ENCODE measurements at places on chromosomes 7 and 10.
A peak's percentile ranks its signal among the peaks of the same experiment; 100 is the strongest.

- DNase-seq = peak; percentile 35
These were observed 257.1 kb downstream of the GLI3 start for GRCh38 chr7:41979834-41980307.

DNA sequence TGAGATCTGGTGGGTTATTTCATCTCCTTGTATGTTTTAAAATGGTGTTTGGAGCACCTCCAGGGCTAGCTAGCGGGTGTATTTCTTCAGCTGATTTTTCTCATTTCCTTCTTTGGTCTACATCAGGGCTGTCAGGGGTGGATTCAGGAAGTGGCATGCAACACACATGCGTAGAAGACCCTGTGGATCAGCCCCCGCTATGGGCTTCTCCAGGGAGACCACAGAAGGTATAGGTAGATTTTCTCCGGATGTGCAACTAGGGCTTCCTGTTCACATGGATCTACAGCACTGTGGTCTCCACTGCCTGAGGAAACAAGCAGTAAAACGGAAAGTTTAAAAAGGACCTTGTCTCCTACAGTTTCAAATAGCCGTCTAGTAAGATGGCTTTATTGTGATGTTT lies 10.4 kb downstream of the NUB1 start:
- DNase-seq = no peak

GRCh38 chr7:114943530-114943929 lies 21.6 kb downstream of the MDFIC start:
- no peak for DNase-seq

GRCh38 chr7:12907774-12908173 lies 220.3 kb downstream of the ARL4A start:
- no peak for DNase-seq

DNA sequence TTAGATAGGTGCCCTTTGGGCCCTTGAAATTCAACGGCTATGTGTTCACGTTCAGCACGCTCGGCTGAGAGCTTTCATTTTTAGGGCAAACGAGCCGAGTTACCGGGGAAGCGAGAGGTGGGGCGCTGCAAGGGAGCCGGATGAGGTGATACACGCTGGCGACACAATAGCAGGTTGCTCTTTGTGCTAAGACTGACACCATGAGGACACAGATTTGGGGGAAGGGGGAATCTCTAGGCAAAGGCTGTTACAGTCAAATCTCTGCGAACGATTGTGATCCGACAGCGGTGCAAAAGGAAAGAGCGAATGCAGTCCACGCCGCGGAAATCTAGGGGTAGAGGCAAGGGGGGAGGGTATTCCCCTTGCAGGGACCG lies 667 bp downstream of the KLLN start:
- DNase-seq = no peak

GRCh38 chr10:101495324-101495925 lies 92.6 kb downstream of the POLL start:
- no peak for DNase-seq

DNA sequence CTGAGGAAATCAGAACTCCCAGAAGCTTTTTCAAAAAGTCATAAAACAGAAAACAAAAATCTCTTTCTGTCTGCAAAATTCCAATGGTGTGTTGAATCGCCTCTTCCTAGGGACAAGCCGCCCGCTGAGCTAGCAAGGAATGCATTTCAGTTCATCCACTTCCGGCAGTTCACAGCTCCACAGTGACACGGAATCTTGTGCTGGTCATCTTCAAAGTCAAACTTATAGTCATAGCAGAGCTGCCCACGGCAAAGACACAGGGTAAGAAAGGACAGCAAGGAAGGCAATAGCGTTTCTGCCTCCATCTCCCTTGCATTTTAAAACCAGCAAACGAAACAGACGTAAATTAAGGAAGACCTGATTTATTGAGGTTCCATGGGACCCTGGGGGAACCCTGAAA lies 111.2 kb downstream of the GALNT11 start:
- no peak for DNase-seq

GRCh38 chr7:151872531-151873401 lies 4.1 kb downstream of the PRKAG2 start:
- no peak for DNase-seq

- no peak for DNase-seq
These were observed 35.1 kb downstream of the FHIP2A start for GRCh38 chr10:114856544-114857287.

DNA sequence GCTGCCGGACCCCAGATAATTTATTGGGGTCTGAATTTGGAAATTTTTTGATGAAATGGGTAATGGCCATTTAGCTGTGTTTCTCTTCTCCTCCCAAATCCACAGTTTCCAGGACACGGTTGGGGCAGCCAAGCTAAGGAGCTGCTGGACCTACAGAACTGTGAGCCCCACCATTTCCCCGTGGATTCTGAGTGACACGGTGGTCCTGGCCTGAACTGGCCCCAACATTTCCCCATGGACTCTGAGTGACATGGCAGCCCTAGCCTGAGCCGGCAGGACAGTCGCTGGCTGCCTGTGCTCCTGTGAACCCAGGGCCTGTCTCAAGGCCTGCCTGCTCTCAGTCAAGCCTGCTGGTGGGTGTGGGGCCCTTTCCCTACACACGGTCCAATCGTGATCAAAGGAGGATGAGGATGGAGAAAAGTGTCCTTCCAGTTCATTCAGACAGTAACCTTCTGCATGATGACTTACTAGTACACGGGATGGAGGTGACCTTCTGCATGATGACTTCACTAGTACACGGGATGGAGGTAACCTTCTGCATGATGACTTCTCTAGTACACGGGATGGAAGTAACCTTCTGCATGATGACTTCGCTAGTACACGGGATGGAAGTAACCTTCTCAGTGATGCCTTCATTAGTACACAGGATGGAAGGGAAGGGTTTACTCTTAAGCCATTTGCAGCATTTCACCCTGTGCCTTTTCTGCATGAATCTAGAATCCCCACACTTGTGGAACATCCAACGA lies 359.9 kb downstream of the GLRX3 start:
- no peak for DNase-seq

DNA sequence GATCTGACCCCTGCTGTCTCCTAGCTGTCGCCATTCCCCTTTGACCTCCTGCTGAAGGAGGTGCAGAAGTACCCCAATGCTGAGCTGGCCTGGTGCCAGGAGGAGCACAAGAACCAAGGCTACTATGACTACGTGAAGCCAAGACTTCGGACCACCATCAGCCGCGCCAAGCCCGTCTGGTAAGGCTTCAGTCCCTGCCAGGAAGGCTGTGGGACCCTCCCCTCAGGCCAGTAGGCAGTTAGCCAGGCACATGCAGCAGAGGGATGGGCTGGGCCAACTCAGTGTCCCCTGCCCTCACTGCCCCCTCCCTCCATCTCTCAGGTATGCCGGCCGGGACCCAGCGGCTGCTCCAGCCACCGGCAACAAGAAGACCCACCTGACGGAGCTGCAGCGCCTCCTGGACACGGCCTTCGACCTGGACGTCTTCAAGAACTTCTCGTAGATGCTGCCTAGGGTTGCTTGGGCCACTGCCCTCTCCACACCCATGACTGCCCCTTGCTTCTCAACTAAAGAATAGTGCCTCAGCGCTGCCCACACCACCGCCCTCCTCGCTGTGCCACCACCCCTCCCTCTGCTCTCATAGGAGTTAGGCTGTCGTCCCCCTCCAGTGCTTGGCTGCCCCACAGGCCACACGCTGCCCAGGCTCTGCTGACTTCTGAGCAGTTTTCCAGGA lies 41.0 kb upstream of the ZMIZ2 start:
- no peak for DNase-seq

DNA sequence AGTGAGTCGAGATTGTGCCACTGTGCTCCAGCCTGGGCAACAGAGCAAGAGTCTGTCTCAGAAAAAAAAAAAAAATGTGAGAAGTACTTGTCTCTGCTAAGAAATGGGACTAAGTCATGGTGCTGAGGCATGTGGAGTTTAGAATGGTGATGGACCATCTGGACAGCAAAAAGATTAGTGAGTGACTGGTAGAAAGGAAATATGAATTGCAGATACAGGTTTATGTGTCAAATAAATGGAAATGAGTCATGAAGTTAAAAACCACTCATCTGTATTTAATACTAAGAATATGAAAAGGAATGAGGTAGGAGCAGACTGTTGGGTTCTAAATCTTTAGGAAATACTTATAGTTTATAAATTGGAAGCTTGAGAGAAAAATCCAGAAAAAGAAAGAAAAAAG lies 625.7 kb upstream of the ANKRD30A start:
- no peak for DNase-seq

DNA sequence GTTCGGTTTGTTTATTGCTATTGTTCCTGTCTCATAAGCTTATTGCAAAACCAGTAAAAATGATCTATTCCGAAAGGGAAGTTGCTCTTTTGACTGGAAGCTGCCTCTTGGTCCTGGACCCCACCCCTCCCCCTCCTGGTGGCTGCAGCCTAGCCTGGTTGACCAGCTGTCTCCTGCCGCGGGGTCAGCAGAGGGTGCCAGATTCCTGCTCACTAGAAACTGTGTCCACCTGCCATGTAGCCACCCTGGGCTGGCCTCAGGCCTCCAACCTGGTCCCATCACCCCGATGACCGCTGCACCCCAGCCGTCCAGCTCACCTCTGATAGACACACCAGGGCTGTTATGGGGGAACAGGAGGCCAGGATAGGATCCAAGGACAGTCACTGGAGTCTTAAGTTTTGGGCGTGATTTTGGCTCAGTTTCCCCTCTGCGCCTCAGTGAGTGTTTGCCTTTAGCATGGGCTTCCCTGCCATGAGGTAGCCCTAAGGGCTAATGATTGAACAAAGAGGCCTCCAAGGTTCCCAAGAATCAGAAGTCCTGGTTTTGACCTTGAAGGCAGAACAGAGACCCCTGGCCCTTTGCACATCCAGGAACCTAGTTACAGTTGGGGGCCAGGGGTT lies 32.9 kb upstream of the SLF2 start:
- no peak for DNase-seq

- no peak for DNase-seq
These were observed 93.4 kb downstream of the ZNF33B start for GRCh38 chr10:42544945-42545344.

- no peak for DNase-seq
These were observed 103.6 kb downstream of the VIPR2 start for GRCh38 chr7:159040912-159041711.

GRCh38 chr10:118537623-118538022 lies 57.8 kb downstream of the PRLHR start:
- no peak for DNase-seq

DNA sequence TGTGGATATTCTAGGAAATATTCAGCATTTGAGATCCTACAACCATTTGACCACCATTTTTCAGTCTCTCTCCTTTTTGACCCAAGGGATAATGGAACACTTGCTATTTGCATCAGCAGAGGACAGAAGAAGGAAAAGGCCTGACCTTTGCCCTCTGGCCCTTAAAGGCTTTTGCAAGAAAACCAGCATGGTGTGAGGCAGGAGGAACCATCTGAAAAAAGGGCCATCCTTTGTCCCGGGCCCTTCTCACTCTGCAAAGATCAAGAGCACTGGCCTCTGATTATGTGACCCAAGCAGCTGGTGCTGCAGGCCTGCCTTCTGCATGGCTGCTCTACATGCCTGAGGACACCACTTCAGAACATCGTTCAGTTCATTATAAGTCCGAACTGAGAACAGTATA lies 133.3 kb upstream of the STK17A start:
- no peak for DNase-seq

DNA sequence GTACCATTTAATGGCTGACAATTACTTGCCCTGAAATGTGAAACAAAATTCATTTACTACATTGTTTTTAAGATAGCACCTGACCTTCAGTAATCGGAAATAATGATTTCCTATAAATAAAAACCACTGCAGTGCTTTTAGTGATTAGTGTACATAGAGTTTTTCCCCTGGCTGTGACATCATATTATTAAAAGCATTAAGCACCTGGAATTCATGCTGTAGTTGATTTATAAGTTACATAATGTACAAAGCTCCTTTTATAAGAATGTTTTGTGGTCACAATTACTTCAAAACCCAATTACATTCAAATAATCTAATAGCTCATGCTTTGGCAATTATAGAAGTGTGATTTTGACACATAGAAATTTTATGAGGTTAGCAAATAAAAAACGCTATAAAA lies 44.3 kb upstream of the EIF4H start:
- DNase-seq = no peak

GRCh38 chr7:6266699-6267098 lies 5.7 kb downstream of the CYTH3 start:
- no peak for DNase-seq

DNA sequence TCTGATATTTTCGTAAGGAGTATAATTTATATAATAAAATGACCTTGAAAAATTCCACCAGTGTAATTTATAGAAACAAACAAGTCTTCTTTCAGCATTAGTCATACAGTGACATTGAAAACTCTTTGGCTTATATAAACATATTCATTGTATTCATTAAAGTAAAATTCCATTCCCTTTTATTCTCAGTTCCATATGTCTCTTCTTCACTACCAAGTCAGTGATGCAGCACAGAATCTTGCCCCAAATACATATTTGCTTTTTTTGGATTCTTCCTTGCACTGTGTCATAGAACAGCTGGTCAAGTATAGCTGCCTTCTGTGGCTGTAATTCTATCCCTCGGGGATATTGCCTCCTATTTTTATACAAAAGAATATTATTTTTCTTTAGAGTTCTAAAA lies 884.5 kb upstream of the POT1 start:
- DNase-seq = no peak

DNA sequence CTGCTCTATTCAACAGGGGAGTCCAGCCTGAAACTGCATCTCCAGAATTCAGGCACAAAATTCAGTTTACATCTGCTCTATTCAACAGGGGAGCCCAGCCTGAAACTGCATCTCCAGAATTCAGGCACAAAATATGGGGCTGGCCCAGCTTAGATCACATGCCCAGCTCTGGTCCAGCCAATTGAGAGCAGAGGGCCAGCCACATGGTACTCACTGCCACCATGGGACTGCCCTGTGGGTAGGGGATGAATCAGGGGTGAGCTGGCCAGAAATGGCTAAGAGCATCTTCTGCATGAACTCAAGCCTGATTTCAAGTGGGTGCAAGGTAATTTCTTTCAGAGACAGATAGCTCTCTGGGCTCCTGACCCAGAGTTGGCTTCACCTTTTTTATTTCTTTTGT lies 156.6 kb upstream of the LYZL2 start:
- no peak for DNase-seq

GRCh38 chr7:151719897-151720242 lies 157.0 kb downstream of the PRKAG2 start:
- no peak for DNase-seq

DNA sequence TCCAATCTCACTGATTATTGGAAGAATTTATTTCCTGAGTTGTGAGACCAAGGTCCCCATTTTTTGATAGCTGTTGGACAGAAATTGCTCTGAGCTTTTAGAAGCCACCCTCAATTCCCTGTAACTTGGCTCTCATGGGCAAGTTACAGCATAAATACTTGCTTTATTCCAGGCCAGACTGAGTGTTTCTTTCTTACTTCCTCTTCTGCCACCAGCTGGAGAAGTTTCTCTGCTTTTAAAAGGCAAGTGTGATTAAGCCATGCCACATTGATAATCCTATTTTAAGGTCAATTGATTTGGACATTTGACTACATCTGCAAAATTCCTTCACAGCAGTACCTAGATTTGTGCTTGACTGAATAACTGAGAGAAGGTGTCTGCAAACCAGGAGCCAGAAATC lies 14.1 kb upstream of the TAS2R41 start:
- DNase-seq = no peak
